ENCODE measurements at places on chromosomes 3 and 15. TPM values are rescaled to one million over a fixed set of nuclear protein-coding genes. Genes with fewer than 3 reads are reported as not detected.

GRCh38 chr3:78861156-78861555 is 906.6 kb downstream of the ROBO1 start:
- no peaks in the 10 kb centered on the region for H3K4me1 ChIP-seq
- H3K36me3 ChIP-seq, result no peaks in the 10 kb centered on the region
- no peak for DNase-seq
- no peak overlapping the region for H3K4me3 ChIP-seq
- no peak overlapping the region for H3K27ac ChIP-seq

- DNase-seq, result peak; percentile 52
- H3K4me3 ChIP-seq, result no peak overlapping the region
- peaks cover 33% of the 10 kb centered on the region for H3K27me3 ChIP-seq
- H3K36me3 ChIP-seq, result no peaks in the 10 kb centered on the region
These were observed 20.6 kb upstream of the EPHB3 start for GRCh38 chr3:184540777-184541681.

DNA sequence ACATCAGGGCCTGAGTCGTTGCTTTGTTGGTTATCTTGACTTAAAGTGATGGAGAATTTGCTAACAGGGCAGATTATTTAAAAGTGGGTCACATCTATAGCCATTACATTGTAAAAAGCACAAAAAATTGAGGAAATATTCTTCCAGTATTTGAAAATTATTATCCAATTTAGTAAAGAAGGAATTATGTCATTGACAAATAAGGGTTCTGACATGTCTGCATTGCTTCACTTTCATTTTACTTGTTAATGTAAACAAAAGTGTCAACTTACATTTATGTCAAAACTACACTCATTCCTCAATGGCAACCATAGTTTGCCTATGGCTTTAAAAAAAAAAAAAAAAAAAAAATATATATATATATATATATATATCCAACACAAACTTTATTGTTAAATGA is 3.4 kb upstream of the PARP14 start:
- no peak overlapping the region for H3K4me3 ChIP-seq
- peaks cover 18% of the 10 kb centered on the region for H3K36me3 ChIP-seq
- no peak for DNase-seq
- peaks cover 44% of the 10 kb centered on the region for H3K4me1 ChIP-seq
- no peak overlapping the region for H3K27ac ChIP-seq
- H3K27me3 ChIP-seq, result no peaks in the 10 kb centered on the region

- no peak for DNase-seq
- peaks cover 11% of the 10 kb centered on the region for H3K27me3 ChIP-seq
- H3K4me1 ChIP-seq, result no peaks in the 10 kb centered on the region
- no peaks in the 10 kb centered on the region for H3K36me3 ChIP-seq
These were observed 405.7 kb upstream of the RORA start for GRCh38 chr15:61634837-61635236.

MKRN2OS gene
- not detected for total RNA-seq

VILL gene
- 23.8 TPM for total RNA-seq

ITIH3 gene
- not detected for total RNA-seq
